ENCODE measurements at places on chromosomes 2 and 18.
A peak's percentile ranks its signal among the peaks of the same experiment; 100 is the strongest.

GRCh38 chr18:26746826-26747475, 118.6 kb downstream of the AQP4 start:
- DNase-seq = no peak

DNA sequence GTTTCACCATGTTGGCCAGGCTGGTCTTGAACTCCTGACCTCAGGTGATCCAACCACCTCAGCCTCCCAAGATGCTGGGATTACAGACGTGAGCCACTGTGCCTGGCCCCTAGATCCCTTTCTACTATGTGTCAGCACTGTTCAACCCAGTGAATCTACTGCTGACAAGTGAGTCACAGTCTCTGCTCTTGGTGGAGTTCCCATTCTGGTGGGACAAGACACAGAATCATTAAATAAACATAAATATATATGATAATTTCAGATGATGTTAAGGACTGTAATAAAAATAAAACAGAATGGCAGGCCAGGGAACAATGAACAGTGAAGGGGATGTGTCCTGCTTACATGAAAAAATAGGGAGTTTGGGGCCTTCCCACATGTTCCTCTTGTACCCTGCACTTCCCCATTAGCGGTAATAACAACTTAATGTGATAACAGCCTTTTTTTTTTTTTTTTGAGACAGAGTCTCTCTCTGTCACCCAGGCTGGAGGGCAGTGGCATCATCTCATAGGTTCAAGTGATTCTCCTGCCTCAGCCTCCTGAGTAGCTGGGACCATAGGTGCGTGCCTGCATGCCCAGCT, 112.2 kb downstream of the CPO start:
- DNase-seq = no peak

- DNase-seq = peak; percentile 67
Observed at GRCh38 chr2:16140771-16141640, 200.7 kb downstream of the MYCN start.

GRCh38 chr2:100785626-100786296, 34.2 kb upstream of the NPAS2 start:
- no peak for DNase-seq

DNA sequence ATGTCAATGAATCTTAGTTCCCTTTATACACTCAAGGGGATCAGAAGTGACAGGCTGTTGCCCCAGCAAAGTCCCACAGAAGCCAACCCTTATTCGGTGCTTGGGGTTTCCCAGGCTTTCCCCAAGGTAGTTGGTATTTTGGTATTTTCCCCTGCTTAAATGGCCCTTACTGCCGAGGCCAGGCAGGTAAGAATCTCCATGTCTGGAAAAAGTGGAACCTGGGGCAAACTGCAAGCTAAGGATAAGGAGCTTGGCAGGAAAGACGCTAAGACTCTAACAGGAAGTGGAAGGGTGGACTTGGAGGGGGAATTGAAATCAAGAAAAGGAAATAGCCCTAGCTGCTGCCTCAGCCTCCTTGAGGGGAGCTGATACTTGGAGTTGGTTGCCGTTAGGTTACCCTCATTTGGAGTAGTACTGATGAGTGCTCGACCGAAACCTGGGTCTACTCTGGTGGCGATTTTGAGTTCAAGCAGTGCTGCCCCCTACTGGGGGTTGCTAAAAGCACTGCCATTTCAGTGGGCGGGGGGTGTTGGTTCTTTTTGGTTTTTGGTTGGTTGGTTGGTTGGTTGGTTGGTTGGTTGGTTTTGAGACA, 3.3 kb upstream of the GPBAR1 start:
- no peak for DNase-seq

GRCh38 chr18:54626779-54627178, 35.7 kb downstream of the DYNAP start:
- no peak for DNase-seq

GRCh38 chr18:12345491-12346239, 31.4 kb downstream of the AFG3L2 start:
- no peak for DNase-seq
